ENCODE measurements at places on chromosomes 3 and 15.

DNA sequence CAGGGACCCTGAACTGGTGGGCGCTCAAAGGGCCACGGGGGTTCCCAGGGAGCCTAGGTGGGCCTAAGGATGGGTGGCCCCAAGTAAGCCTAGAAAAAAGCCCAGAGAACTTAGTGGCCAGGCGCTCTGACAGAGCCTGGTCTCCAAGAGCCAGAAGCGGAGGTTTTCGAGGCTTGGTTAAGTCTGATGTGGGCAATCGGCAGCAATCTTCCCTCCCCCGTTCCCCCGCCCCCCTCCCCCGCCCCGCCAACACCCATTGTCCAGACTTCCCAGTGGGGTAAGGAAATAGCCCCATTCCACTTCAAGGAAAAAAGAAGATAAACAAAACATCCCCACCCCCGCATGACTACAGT is 6.7 kb downstream of the EOMES start:
- no peak for DNase-seq

- no peak for DNase-seq
These were observed 90.2 kb upstream of the PRR20G start for GRCh38 chr3:127377801-127378655.

DNA sequence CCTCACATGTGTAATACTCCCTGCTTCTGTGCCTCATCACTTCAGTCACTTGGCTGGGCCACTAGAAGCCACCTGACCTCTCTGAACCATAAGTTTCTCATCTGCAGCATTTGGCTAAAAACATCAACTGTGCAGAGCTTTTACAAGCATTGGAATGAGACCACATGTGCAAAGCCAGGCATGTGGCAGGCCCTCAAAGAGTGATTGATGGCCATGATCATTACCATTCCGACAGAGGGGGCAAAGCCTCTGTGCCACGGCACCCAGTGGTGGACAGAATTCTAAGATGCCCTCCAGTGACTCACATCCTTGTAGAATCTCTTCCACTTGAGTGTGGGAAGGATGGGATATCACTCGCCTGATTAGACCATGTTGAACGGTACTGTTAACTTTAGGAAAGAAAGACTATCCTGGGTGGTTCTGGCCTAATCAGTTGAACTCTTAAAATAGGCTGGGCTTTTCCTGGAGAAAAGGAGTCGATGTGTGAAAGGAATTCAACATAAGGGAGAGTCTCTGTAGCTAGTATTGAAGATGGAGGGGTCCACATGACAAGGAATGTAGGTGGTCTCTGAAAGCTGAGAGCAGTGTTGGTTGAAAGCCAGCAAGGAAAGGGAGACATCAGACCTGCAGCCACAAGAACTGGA is 13.5 kb downstream of the CDCP1 start:
- no peak for DNase-seq

GRCh38 chr3:141878817-141879216 is 2.4 kb downstream of the ATP1B3 start:
- DNase-seq = no peak

DNA sequence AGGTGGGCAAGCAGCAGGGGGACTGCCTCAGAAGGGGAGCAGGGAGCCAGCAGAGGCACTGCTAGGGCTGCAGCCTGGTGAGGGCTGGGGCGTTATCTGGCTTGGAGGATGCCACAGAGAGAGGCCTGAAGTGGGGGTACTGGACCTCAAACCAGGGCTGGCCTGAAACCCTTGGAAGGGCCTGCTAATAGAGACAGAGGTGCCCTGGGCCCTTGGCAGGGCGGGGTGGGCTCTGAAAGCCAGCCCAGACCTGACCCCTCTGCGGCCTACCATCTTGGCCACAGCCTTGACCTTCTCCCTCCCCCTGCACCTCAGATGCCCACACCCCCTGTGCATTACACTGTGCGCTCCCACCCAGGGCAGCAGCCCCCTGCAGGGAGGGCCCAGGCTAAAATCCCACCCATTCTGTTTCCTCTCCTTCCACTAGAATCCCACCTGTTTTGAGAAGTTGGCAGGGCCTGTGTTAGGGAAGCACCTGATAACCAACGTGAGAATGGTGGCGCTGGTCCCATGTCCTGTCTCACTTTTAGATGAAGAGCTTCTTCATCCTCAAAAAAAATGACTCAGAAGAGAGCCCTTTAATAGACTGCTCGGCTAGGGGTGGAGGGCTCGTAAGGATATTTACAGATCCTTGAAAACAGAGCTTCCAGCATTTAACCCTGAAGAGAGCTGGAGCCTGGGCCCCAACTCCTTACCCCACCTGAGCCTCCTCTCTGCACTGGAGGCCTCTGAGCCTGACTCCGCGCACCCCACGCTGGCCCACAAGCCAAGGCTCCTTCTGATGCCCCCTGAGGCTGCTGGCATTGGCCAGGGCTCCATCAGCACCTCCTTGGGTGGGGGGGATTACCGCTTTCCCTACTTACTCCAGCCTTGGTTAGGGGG is 29.8 kb downstream of the LOXL1 start:
- no peak for DNase-seq

- no peak for DNase-seq
These were observed 279.8 kb downstream of the ZPLD1 start for GRCh38 chr3:102714567-102714966.

GRCh38 chr3:181808053-181808452 is 96.3 kb downstream of the SOX2 start:
- DNase-seq = no peak

GRCh38 chr3:127410678-127411077 is 122.8 kb upstream of the PRR20G start:
- peak; percentile 1 for DNase-seq

DNA sequence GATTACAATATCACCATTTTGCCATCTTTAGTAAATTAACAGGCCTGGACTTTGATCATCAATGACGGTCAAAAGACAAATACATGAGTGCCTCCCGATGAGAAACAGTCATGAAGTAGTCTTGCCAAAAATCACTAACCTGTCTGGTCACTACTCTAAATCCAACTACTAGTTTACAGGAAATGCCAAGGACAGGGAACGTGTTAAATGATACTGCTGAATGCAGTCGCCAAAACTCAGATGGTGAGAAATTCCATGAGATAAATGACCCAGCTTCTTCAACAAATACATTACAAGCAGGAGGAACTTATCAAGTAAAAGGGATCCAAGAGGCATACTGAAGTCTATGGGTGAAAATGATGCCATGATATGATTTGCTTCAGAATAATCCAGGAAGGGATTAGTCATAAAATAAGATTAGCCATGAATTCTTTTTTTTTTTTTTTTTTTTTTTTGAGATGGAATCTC is 35.8 kb upstream of the ATP13A3 start:
- DNase-seq = no peak

GRCh38 chr3:121796970-121797369 is 37.9 kb downstream of the IQCB1 start:
- no peak for DNase-seq

DNA sequence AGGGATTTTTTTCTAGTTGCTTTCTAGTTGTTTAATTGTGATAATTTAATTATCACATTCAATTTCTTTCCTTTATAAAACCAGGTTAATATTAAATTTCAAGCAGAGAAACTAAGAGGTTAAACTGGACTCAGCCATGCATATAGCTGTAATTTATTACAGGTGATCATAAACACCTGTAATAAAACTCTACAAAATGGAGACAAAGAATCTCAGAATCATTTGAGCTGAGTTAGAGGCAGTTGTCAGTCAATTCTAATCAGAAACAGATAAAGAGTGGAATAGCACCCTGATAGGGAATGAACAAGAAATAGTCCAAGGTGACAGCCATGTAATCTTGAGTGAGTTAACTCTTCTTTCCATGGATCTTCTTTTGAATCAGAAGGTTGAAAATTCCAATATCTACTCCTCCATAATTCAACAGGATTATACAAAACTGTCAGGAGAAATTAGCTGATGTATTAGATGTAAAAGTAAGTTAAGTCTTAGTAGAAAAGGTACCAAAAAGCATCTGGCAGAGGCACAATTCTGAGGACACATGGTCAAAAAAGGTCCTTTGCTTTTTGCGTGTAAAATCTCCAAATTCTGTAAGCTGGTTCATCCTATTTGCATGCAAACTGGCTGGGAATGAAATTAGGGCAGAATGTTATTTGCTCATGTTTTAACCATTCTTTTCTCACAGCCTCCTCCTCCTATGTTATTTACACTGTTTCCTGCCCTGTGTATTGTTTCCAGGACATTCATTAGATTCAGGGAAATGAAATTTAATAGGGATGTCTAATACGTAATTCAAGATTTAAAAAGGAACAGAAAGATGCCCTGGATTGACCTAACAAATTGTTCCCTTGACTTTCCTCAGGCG is 39.4 kb upstream of the B3GNT5 start:
- no peak for DNase-seq

GRCh38 chr3:121818578-121818977 is 16.3 kb downstream of the IQCB1 start:
- no peak for DNase-seq

- DNase-seq = no peak
These were observed 46.4 kb downstream of the TNFAIP8L3 start for GRCh38 chr15:51048308-51048707.

DNA sequence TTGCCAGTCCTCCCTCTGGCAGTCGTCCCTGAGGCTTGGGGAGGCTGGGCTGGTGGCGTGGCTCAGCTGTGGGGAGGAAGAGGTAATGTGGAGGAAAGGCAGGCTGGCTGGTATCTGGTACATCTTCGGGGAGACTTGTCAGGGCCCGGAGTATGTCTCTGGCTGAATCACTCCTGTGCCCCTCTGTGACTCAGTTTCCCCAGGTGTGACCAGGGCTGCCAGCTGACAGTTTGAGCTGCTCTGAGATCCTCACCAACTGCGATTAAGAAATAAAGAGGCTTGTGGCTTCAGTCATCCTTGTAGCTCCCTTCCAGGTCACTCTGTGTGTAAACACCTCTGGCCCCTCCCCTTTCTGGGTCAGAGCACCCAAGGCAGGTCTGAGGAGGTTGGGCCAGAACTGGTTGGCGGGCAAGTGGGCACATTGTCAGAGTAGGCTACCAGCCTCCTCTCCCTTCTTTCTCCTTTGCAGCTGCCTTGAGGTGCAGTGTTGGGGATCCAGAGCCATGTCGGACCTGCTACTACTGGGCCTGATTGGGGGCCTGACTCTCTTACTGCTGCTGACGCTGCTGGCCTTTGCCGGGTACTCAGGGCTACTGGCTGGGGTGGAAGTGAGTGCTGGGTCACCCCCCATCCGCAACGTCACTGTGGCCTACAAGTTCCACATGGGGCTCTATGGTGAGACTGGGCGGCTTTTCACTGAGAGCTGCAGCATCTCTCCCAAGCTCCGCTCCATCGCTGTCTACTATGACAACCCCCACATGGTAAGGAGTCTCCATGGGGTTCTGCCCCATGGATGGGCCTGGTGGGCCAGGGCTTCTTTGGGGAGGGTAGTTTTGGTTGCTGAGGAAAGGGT is 3.0 kb downstream of the TEX264 start:
- DNase-seq = no peak

DNA sequence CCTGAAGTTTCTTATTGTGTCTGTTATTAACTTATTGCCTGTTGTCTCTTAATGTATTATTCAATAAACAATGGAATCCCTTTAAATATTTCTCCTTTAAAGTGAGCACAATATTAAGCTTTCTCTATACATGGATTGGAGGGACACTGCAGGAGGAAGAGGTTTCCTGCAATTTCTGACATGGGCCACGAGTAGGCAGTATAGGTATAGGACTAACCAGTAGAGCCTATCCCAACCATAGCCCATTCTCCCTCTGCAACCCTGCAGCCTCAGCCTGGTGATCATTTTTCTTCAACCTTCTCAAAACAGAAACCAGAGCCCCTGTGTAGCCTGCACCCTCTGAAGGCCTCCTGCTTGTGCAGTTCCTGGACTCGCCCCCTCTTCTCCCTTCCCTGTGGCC is 124.8 kb downstream of the NEK10 start:
- no peak for DNase-seq

- DNase-seq = no peak
These were observed 9.4 kb upstream of the LRRC34 start for GRCh38 chr3:169822091-169822490.

GRCh38 chr3:188338086-188338485 is 184.1 kb downstream of the LPP start:
- no peak for DNase-seq

DNA sequence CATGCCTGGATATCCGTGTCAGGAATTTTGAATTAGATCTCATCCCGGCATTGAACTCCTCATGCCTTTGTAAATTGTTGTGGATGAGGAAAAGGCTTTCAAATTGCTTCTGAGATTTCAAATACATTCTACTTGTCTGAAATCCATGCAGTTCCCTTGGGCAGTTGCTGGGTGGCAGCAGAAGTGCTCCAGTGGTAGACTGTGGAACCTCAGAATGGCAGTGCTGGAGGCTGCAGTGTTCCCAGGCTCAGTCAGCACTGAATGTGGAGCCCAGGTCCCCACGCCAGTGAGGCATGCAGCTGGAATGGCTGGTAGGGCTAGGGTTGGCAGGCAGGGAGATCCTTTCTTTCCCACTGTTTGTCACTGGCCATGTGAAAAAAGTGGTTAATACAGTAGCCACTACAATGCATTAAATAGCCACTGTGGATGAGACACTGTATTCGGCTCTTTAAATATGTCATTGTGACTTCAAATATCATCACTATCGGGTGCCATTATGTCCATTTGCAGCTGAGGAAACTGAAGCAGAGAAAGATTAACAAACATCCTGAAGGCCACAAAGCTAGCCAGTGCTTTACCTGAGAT is 98.6 kb downstream of the TPRG1 start:
- DNase-seq = peak; percentile 7

GRCh38 chr3:38247366-38248035 is 18.1 kb upstream of the SLC22A13 start:
- no peak for DNase-seq

GRCh38 chr3:14145670-14146380 is 21.0 kb downstream of the TMEM43 start:
- DNase-seq = no peak

DNA sequence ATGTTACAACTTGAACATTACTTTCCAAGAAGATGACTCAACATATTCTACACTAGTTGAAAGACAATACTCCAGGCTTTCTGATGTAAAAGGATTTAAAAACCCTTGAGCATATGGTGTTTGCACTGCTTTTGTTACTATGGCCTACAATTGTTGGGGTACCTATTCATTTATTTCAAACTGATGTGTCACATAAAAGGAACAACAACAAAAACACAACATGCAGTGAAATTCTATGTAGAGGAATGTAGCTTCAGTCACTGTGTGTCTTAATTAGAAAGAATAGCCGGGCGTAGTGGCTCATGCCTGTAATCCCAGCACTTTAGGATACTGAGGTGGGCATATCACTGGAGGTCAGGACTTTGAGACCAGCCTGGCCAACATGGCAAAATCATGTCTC is 1.6 kb downstream of the SPATA16 start:
- DNase-seq = no peak

- no peak for DNase-seq
These were observed 29.2 kb upstream of the TRPM1 start for GRCh38 chr15:31130576-31131237.

- no peak for DNase-seq
These were observed 211.7 kb upstream of the ZPLD1 start for GRCh38 chr3:102223132-102223531.

GRCh38 chr3:46695962-46696894 is 2.7 kb upstream of the ALS2CL start:
- DNase-seq = peak; percentile 78

GRCh38 chr3:86225461-86225860 is 765.5 kb downstream of the VGLL3 start:
- no peak for DNase-seq

Data from heart right ventricle (tissue), 16 donors.